Hematopoietic multipotent progenitor cell treated with erythropoietin and hydrocortisone succinate and interleukin-3 and kit ligand, for 15 days (in vitro differentiated cells): ENCODE measurements at places on chromosomes 5 and 9.
A peak's percentile ranks its signal among the peaks of the same experiment; 100 is the strongest.

- no peak for DNase-seq
Observed at GRCh38 chr9:89254058-89254772, 56.8 kb upstream of the CKS2 start.

GRCh38 chr9:99743006-99743405 is 78.7 kb upstream of the NR4A3 start:
- no peak for DNase-seq

DNA sequence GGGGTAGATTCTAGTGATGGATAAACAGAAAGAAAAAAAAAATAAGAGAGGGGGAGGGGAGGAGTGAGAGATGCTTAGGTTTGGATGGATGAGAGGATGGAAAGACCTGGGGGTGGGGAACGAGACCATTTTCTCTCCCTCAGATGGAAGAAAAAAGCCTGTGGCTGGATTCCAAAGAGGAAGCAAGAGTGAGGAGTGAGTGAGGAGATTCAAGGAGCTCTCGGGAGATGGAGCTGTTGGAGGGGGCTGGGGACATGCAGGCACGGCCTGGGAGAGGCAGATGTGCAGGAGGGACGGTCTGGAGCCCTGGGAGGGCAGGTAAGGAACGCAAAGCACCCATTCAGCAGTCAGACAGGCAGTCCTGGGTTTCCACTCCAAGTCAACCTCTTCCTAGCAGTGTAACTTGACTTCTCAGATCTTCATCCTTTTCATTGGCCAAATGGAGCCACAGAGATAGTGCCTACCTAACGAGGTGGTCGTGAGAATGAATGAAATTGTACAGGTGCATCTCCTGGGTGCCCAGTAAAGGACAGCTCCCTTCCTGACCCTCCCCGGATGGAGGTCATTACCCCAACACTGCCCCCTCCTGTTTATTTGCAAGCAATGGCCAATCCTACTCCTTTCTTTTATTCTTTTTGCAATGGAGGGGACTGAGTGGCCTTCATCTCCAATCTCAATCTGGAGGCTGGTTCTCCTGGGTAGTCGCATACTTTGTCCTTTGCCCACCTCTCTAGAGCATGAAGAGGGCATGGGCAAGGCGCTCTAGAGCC is 52.2 kb downstream of the PCDH1 start:
- no peak for DNase-seq

- DNase-seq, result no peak
Observed at GRCh38 chr5:61277190-61277589, 54.9 kb upstream of the ZSWIM6 start.

- DNase-seq, result no peak
Observed at GRCh38 chr9:72551306-72551705, 29.9 kb downstream of the TMC1 start.

DNA sequence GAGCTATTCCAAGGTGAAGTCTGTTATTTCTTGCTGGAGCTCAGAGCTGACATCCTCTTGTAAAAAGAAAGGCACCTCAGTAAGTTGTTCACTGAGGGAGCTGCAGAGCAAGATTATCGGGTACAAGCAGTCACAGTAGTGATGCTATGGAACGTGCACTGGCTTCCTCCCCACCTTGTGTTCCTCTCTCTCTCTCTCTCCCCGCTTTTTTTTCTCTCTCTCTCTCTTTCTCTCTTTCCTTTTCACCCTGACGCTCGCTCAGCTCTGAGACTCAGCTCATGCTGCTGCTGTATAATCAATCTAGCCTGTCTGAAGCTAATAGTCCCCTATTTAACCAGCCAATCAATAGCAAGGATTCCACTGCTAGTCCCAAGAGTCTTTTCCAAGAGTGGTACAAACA is 587.6 kb upstream of the CDH18 start:
- DNase-seq, result no peak

- DNase-seq, result no peak
Observed at GRCh38 chr9:31799953-31800609, 584.4 kb upstream of the ACO1 start.

DNA sequence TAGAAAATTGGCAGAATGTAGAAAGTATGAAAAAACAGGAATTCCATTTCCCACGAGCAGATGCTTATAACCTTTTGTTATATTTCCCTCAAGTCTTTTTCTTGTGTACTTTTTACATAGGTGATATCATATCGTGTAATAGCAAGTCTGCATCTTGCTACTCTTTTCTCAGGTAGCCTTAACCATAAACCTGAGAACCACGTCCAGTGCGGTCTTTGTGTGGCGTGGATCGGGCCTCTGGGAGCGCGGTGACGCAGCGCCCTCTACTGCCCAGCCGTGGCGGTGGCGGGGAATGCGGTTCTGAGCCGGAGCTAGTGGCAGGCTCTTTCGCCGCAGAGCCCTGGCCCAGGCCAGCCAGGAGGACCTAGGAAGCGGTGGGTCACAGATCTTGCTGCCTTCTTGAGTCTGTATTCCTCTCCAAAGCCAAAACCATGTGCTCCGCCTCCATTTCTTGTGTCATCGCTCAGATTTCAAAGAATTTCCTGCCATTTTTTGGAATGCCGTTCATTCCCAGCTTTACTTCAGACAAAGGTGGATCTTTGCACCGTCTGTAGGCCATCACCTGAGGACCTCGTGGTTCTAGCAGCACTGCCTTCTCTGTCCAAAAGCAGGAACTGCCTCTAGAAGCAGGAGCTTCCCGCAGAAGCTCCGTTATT is 71.9 kb downstream of the MVB12B start:
- peak; percentile 34 for DNase-seq

DNA sequence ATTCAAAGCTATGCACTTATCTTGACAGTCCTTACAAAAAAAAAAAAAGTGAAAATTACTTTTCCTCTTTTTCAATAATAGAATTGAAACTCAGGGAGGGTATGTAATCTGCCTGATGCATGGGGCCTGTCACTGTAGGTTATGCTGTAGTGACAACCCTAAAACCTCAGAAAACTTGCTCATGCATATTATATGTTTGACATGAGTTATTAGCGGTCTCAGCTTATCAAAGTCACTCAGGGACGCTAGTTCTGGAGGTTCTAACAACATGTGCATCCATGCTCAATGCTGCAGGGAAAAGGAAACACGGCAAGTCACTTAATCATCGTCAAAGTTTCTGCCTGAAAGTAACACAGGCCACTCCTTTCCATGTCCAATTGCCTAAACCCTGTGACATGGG is 78.4 kb upstream of the TMEM252 start:
- DNase-seq, result no peak

DNA sequence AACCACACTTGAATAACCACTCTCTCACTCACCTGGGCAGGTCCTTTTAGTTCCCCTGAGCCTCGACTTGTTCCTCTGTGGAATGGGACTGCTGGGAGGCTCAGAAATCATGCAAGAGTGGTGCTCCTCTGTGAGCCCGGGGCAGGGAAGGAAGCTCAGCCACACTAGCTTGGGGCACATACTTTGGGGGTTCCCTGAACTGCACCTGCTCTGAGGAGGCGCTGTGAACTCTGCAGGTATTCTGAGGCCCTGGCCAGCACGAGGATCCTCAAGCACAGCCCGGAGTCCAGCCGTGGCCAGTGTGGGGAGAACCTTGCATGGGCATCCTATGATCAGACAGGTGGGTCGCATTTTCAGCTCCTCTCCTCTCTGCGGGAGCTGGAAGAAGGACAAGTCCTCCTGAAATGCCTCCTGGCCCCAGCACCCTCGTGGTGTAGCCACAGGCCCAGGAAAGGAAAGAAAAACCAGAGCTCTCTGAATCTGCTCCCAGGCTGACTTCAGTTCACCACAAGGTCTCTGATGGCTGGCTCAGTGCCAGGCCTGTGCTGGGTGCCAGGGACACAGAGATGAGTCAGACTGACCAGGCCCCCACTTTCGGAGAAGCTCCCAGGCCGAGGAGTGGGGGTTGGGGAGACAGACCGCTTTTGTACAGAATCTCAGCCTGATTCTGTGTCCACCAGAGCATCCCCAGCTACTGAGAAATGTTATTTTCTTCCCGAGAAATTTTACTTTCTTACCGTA is 11.9 kb downstream of the GLIPR2 start:
- DNase-seq, result peak; percentile 71

GRCh38 chr9:109880276-109881169 is 100.5 kb downstream of the PALM2AKAP2 start:
- DNase-seq, result peak; percentile 20

GRCh38 chr5:142922223-142922952 is 152.2 kb downstream of the ARHGAP26 start:
- peak; percentile 11 for DNase-seq

DNA sequence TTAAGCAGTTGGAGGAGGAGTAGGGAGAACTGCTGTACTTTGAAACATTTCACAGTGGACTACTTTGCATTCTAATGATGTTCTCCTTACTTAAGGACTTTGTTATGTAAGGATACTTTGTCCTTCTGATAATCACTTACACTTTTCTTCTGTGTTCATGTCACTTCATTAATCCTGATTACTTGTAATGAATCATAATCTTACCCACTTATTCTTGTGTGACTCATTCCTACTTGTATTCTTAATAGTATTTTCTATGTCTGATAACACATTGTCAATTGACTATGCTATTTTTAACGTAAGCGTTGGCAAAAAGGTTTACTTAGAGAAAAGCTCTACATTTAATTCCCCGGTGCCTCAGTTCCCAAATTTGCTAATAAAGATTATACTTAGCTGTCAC is 63.8 kb downstream of the GHR start:
- DNase-seq, result no peak

GRCh38 chr9:38288502-38288901 is 104.0 kb upstream of the ALDH1B1 start:
- no peak for DNase-seq

- no peak for DNase-seq
Observed at GRCh38 chr5:103211576-103212561, 46.7 kb upstream of the MACIR start.

DNA sequence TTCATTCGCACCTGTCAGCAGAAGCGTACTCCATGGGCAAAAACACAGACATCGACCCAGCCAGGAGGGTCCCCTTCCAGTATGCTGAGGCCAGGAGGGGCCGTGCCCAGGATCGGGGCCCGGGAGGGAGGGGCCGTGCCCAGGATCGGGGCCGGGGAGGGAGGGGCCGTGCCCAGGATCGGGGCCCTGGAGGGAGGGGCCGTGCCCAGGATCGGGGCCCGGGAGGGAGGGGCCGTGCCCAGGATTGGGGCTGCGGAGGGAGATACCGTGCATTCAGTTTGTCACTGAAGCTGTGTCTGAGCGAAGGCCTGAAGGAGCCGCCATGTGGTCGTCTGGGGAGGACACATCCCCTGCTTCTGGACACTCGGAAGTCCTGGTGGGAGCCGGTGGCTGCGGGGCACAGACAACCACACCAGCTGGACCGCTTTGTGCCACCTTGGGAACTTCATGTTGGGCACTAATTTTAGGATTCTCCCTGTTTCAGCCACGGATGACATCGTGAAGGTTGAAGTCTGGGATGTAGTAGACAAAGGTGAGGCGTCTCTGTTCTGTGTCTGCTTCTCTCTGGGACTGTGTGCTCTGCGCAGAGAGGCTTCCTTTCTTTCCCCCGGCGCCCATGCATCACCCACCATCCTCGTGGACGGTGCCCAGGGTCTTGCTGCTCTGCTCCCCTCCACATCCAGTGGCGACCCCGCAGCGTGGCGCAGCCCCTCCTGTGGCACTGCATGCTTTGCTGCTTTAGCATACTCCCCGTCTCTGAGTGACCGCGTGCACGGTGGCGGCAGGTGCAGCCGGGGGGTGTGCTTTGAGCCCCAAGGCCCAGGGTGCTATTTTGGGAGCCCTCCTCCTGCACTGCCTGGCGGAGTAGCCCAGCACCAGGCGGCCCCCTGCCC is 16.7 kb upstream of the AJM1 start:
- no peak for DNase-seq

- no peak for DNase-seq
Observed at GRCh38 chr5:155091063-155091648, 77.6 kb downstream of the KIF4B start.
